ENCODE measurements at places on chromosomes 11 and 22.
A peak's percentile ranks its signal among the peaks of the same experiment; 100 is the strongest.

- no peak for DNase-seq
Measured at GRCh38 chr11:57324154-57324885, 432 bp downstream of the TNKS1BP1 start.

GRCh38 chr11:5238486-5238885 lies 4.2 kb upstream of the HBD start:
- peak; percentile 19 for DNase-seq

DNA sequence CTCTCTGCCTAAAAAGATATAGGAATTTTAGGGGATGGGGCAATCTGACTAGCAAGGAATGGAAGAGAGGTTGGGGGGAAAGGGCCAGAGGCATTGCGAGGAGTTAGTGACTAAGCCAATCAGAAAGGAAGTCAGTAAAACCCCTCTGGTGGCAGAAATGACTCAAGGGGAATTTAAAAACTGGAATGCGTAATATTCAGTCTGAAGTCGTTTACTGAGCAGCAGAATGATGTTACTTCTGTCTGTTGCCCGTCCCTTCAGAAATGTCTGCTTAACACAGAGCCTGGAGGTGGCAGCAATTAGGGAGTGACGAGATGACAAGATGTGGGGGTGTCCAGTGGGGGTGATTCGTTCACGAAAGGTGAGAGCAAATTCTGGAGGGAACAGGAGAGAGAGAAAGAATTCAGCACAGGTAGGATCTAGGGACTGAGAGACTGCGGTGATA lies 107.7 kb upstream of the CLMP start:
- DNase-seq, result no peak

DNA sequence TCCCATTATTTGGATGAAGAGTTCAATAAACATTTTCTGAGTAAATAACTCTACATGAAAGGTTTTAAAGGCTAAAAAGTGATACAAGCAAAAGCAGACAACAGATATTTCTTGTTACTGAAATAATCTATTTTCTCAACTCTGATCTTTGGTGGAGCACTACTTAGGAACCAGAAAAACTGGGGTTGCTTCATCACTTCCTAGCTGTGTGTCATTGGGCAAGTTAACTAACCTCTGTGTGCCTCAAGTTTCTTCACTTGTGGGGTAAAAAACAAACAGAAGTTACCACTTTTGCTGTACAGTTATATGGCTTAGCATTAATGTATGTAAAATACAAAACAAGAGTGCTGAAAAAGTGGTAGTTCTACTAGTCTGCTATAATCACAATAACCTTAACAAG lies 5.6 kb downstream of the MAPK1 start:
- DNase-seq, result peak; percentile 36

DNA sequence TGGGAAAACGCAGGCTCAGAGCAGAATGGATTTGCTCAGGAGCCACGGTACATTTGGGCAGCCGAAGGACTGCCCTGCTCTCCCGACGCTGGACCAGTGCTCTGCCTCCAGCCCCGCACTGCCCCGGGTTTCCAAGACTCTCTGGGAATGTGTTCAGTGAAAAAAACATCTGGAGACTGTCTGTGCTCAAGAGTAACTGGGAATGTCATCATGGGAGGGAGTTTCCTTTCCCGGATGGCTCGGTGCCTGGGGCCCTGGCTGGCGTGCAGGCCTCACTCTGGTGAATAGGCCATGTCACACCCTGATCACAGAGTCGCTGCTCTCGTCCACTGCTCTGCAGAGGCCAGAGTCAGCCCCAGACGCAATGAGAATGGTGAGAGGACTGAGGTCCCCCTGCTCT lies 9.8 kb upstream of the APOL6 start:
- no peak for DNase-seq

DNA sequence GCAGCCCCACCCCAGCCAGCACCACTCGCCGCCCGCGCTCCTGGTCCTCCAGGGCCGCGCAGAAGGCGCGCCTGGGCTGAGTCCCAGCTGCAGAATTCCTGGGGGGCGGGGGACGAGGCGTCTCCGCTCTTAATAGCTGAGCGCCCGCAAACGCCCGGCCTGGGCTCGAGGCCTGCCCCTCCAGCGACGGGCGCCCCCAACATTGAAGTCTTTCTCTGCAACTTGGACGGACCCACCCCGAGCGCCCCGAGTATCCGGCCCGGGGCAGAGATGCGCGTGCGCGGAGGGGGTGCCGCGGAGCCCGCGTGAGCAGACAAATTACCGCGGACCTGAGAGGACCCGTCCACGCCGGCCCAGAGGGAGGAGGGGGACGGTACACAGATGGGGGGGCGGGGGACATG lies 6.7 kb upstream of the SYT7 start:
- DNase-seq, result no peak

DNA sequence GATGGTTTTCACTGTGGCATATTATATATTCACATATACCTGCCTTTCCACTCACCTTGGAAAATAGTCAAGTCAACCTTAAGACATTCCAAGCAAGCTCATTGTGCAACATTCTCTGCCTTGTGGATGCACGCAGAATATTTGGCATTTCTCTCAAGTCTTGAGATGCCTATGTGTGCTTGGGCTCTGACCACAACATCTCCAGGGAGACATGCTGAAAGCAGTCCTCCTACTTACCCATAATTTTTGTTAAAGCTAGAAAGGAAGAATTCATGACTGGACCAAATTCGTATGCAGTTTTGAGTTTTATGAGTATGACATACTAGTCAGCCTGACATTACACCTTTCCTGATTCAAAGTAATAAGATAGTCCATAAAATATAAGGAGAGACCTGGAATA lies 684.0 kb downstream of the OPCML start:
- DNase-seq, result no peak

- no peak for DNase-seq
Measured at GRCh38 chr11:60100516-60100915, 12.1 kb downstream of the MS4A2 start.

GRCh38 chr11:66874232-66874631 lies 17.4 kb downstream of the LRFN4 start:
- DNase-seq, result no peak

DNA sequence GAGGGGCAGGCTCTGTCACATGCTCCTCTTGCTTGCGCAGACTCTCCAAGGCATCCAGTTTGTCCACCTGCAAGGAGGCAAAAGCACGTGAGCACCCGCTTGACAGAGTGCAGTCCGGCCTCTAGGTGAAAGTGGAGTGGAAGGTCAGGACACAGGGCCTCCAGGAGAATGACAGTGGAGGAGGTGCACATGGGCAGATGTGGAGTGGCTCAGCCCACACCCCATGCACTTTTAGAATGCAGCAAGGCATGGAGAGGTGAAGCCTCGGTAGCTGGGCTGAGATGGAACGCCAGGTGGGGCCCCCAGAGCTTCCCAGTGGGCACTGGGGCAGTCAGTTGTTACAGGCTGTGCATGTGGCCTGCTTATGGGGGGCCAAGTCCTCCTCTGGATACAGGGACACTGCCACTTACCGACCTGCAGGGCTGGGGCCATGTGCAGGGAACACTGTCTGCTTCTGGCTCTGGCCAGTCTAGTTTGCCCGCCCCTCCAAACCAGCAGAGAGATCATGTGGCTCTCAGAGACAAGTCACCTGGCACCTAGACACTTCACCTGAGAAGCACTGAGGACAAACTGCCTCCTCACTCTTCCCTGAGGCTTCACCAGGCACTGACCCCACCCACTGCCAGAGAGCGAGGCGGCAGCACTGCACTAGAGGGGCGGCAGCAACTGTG lies 2.3 kb upstream of the SLC25A1 start:
- no peak for DNase-seq

GRCh38 chr22:23181721-23182308 lies 1.5 kb downstream of the BCR start:
- DNase-seq, result no peak

DNA sequence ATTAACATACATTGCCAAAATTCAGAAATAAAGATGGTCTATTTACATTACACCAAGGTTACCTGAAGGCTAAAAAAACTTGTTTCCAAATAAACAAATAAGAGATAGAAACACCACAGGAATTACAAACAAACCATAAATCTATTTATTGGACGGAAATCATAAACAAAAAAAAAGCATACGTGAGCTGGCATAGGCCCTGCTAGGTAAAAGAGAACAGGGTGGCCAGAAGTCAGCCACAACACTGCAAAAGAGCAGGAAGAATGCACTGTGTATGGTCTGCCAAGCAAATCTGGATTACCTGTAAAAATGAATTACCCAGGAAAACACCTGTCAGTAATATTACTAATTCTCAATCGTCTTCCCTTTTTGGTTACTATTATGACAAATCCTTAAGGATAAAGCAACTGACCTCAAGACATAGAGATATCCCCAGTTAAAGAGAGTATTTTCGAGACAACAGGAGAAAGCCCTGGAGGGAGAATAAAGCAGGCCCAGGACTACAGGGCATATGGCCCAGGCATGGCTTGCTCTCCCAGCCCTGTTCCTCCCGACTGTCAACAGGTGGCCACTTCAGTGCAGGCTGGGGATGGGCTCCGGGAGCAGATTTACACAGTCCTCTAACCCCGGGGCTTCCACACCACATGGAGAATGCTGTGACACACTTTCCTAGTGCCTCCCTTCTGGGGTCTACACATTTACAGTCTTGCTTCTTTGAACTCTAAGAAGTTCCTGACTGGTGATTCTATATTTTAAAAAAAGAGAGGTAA lies 18.0 kb downstream of the PPP2R1B start:
- no peak for DNase-seq

- no peak for DNase-seq
Measured at GRCh38 chr11:279966-280705, 1.9 kb downstream of the NLRP6 start.

GRCh38 chr11:40276960-40277359 lies 1182.5 kb downstream of the LRRC4C start:
- no peak for DNase-seq

DNA sequence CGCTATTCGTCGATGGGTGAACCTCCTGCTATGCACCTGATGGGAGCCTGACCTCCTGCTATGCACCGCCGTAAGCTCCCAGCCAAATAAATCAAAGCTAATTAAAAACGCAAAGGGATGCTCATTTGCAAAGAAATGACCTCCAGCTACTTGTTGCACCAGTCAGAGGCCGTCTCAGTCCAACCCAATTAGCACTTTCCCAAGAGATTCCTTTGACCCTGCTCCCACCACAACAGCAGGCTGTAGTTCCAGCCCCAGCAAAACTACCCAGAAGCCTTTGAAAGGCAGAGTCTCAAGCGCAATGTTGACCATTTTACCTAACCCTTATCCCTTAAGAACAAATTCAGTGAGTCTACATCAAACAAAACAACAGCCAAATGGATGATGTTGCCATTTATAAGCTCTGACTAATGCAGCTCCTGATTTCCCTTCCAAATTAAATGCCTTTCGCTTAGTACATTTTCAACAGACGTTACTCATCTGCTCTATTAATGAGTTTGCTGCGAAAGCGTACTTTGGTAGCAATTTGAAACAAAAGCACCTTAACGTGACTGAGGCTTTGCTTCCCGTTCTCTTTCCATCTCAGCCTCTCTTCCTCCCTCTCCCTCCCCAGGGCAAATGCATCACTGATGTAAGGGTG lies 17.2 kb upstream of the BSX start:
- no peak for DNase-seq

- DNase-seq, result no peak
Measured at GRCh38 chr11:37916331-37916730, 1318.3 kb upstream of the RAG2 start.

DNA sequence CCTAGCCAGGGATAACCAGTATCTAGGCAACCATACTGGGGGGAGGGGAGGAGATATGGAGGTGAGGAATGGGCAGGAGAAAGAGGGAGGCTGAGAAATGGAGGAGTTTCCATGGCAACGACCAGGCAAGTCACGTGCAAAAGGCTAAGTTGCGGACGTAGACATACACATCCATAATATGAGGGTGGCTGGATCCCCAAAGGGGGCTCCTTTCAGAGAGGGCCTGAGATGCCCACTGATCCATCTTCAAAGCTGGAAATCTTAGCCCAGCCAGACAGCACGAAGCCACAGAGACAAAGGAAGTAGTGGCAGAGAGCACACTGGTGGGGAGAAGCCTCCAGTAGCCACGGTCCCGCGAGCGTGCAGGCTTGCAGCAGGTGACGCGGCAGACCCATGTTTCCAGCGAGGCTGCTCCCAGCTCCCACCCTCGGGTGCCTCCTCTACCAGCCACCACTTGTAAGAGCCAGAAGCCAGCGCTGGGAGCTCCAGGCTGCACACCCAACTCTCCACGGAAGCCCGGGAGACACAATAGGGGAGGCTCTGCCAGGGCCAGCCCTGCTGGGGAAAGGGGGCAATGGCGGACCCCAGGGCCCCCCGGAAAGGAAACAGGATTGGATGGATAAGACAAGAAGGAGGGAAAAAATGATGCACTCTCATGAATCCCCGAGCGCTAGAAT lies 938 bp downstream of the FXYD6 start:
- DNase-seq, result no peak

- DNase-seq, result no peak
Measured at GRCh38 chr11:17735818-17736578, 1.4 kb downstream of the KCNC1 start.

- no peak for DNase-seq
Measured at GRCh38 chr11:6875761-6876160, 664 bp upstream of the OR10A4 start.

Data from hematopoietic multipotent progenitor cell treated with erythropoietin and hydrocortisone succinate and interleukin-3 and kit ligand, for 15 days (in vitro differentiated cells).